Stimulated activated CD8-positive, alpha-beta memory T cell treated with anti-CD3 and anti-CD28 coated beads, Interleukin-7, amount 100 ng/mL, for 1 hour (primary cell): ENCODE measurements at places on chromosomes 3 and 15.

DNA sequence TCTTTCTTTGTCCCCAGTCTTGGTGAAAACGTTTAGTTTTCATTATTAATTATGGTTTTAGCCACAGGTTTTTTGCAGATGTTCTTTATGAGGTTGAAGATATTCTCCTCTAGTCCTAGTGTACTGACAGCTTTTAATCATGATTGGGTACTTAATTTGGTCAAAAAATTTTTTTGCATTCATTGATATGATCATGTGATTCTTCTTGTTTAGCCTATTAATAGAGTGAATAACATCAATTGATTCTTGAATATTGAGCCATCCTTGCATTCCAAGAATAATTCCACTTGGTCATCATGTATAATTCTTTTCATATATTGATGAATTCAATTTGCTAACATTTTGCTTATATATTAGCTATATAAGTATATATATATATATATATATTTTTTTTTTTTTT, 46.1 kb downstream of the IL16 start:
- no peak for DNase-seq

- DNase-seq, result no peak
Measured at GRCh38 chr3:35932995-35933394, 293.7 kb downstream of the ARPP21 start.

GRCh38 chr3:18681818-18682345, 256.7 kb upstream of the SATB1 start:
- DNase-seq, result no peak

DNA sequence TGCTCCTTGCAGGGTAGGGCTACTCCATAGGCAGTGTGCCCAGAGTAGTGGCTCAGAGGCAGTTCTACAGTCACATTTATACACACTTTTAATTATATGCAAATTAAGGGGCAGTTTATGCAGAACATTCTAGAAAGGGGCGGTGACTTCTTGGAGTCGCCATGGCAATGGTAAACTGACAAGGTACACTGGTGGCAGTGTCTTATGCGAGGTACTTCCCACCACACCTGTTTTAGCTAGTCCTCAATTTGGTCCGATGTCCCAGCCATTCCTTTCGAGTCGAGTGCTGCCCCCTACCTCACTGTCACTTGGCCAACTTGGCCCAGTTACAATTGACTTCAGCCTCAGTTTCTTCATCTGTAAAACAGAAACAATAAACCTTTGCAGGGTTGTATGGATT, 3.8 kb upstream of the IRAK2 start:
- DNase-seq, result no peak

DNA sequence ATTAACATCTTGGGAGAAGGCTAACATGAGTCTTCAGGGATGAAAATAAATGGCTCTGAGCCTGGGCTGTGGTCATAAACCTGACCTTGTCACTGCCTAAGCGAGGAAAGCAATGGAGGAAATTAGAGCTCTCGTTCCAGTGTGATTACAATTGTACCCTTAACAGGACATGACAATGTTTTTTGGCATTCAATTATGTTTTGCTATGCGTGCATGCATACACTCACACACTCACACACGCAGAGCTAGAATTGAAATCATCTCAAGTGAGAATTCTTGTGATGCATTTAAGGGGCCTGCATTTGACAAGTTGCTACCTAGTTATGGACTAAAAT, 24.1 kb downstream of the ZNF80 start:
- DNase-seq, result no peak

DNA sequence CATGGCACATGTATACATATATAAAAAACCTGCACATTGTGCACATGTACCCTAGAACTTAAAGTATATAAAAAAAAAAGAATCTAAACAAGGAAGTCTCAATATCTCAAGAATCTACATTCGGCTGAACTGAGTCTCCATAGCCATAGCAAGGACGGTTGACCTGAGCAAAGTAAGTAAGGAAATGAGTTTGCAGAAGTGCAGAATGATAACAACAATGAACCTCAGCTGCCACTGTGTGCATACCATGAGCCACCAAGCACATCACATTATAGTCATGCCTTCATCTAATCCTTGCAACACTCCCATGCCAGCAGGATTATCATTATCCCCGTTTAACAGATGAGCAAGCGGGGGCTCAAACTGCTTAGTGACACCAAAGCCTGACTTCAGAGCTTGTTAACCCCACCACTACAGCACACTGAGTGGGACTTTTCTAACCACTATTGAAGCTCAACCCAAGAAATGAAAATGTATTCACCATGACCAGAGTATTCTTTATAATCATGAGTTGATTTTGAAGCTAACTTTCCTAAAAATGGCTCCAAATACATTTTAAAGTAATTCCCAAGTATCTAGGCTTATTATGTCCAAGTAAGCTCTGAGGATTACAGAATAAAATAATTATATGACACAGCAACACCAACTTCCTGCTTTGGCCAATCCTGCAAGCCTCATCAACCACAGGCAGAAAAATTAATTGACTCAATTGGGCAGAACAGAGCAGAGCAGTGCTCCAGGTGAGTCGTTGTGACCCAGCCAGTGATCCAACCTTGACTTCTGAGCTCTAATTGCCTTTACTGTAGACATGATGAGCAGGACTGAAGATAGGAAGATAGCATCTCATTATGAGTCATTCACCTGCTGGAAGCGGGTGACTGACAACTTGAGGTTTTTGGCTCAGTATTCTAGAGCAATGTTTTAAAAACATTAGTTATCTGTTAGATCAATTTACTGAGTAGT, 47.3 kb upstream of the IL12A start:
- DNase-seq, result no peak

DNA sequence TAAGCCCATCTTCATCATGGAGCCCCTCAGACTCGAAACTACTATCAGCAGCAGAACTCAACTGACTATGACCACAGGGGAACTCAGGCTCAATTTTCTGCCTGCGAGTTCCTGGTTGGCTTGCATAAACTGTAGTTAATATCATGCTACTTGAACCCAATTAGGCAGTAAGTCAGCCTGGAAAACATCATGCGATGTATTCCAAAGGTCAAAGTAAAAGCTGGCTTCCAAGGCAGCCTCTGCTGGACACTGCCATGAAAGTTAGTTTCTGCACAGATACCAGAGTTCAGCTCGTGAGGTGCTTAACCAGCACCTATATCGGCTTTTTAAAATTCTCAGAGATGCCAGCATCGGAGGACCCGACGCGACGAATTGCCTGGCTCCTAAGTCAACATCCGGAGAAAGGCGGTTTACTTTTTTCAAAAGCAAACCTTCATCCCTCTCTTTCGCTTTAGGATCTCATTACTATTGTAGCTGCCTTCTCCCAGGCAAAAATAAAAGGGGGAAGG, 3.8 kb downstream of the ANP32A start:
- DNase-seq, result no peak

DNA sequence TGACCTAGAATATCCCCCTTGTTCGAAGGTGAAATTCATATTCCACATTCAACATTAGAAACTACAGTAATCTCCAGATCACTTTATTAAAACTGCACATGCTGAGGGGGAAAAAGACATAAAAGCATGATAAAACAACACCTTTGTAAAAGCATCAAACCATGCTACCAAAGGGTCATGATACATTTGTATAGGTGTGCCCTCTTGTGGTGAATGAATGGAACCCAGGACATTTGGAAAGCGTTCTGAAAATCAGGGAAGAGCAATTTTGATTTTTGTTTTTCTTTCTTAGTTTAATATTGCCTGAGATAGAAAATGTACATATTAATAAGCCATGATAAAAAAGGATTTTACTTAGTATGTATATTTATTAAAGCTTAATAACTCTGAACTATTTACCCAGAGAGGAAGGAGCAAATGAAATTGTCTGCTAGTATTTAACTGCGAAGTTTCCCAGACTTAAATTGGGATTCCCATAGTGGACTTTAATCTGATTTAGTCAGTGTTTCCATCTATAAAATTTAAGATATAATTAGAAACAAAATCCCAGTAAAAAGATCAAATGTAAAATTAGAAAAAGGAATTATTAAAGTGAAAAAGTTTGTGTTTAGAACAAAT, 105.8 kb upstream of the ARL6 start:
- DNase-seq, result no peak

GRCh38 chr3:66490214-66490613, 10.6 kb downstream of the LRIG1 start:
- no peak for DNase-seq

GRCh38 chr3:31974471-31974870, 6.6 kb downstream of the OSBPL10 start:
- no peak for DNase-seq

- DNase-seq, result no peak
Measured at GRCh38 chr3:108328821-108329486, 32.6 kb downstream of the HHLA2 start.

- no peak for DNase-seq
Measured at GRCh38 chr15:38294126-38294525, 41.5 kb downstream of the SPRED1 start.

- DNase-seq, result no peak
Measured at GRCh38 chr15:39625856-39626255, 45.0 kb downstream of the THBS1 start.

- no peak for DNase-seq
Measured at GRCh38 chr3:171059978-171060377, 33.5 kb upstream of the SLC2A2 start.

DNA sequence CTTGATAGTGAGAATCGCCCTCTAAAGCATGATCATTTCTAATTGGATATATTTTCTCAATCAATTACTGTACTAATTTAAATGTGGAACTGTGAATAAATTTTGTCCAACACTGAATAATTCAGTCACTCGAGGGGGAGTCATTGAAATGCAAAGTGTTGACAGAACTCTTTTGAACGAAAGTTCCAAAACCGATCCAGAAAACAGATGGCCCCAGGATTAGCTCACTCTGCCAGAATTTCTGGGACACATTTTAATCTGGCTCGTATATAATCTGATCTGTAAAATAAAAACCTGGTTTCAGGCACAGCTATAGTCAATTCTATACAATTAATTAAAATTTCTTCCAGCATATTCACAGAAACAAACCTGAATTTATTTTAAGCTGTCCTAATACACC, 580.4 kb downstream of the ROBO1 start:
- DNase-seq, result no peak

- no peak for DNase-seq
Measured at GRCh38 chr15:47705281-47705997, 11.9 kb upstream of the SEMA6D start.

DNA sequence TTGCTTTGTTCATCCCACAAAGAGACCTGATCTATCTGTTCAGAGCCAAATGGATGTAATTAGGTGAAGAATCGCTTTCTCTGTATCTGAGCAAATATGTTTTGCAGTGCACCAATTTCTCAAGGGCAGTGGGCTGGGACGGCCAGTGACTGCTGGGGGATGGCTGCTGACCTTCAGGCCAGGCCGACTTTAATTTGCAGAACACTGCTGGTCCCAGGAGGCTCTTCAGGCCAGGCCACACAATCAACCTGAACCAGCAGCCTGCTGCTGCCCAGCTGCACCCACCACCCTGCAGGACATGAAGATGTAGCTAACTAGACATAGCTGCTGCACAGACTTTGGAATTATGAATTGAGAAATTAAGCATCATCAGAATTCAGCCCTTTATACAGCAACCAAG, 194.4 kb upstream of the ONECUT1 start:
- no peak for DNase-seq
